PC-9 (cell line): ENCODE measurements at places on chromosomes 2 and 18. TPM values are rescaled to one million over a fixed set of nuclear protein-coding genes. Genes with fewer than 3 reads are reported as not detected.

- H3K36me3 ChIP-seq = no peaks in the 10 kb centered on the region
- H3K4me3 ChIP-seq = no peak overlapping the region
- no peak for DNase-seq
- H3K27me3 ChIP-seq = no peaks in the 10 kb centered on the region
These were observed 185.3 kb upstream of the SIX2 start for GRCh38 chr2:45194596-45194995.

DNA sequence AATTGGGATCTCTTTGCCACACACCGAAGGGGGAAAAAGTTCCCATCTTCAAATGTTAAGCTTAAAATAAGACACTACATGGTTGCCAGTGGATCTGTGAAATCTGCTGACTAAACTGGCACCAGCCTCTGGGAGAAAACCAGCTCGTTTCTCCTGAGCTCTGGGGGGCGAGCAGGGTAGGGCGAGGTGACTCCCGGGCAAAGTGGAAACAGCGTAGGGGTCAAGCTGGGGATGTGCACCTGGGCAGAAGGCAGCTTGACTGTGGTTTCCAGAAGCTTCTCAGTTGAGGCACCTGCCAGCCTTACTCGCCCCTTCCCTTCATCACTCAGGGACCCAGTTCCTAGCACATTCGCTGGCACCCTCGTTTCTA, 62.8 kb downstream of the SFXN5 start:
- no peak overlapping the region for H3K4me3 ChIP-seq
- no peak overlapping the region for H3K27ac ChIP-seq
- H3K36me3 ChIP-seq = no peaks in the 10 kb centered on the region
- H3K4me1 ChIP-seq = no peaks in the 10 kb centered on the region

DNA sequence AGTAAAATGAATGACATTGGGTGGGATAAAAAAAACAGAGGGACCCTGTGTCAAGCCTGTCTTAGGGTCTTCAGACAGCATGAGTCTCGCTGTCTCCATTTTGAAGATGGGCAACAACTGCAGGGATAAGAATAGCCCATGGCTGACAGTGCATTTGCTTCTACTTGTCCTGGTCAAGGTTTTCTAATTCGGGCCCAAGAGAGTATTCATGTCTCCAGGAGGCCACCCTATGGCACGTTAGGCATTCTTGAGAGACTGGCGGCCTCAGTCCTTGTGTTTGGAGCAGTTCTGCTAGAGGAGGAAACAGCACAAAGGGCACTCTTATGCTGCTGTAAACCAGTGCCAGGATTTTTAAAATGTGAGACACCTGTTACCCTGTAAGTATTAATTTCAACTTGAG, 9.5 kb upstream of the MYL1 start:
- no peaks in the 10 kb centered on the region for H3K4me1 ChIP-seq
- H3K27me3 ChIP-seq = no peaks in the 10 kb centered on the region
- H3K36me3 ChIP-seq = no peaks in the 10 kb centered on the region
- H3K27ac ChIP-seq = no peak overlapping the region
- DNase-seq = no peak

ATRAID gene
- 92.8 and 126 TPM in 2 replicates for total RNA-seq

- no peak overlapping the region for H3K4me3 ChIP-seq
- DNase-seq = no peak
- H3K36me3 ChIP-seq = no peaks in the 10 kb centered on the region
- H3K4me1 ChIP-seq = no peaks in the 10 kb centered on the region
These were observed 17.2 kb downstream of the TEX51 start for GRCh38 chr2:126915903-126916302.

GRCh38 chr2:150327564-150328489, 159.6 kb downstream of the RND3 start:
- H3K27ac ChIP-seq = no peak overlapping the region
- no peak overlapping the region for H3K4me3 ChIP-seq
- H3K36me3 ChIP-seq = no peaks in the 10 kb centered on the region
- H3K27me3 ChIP-seq = no peaks in the 10 kb centered on the region
- no peak for DNase-seq

- H3K4me1 ChIP-seq = peaks cover 20% of the 10 kb centered on the region
- no peak overlapping the region for H3K4me3 ChIP-seq
- H3K27ac ChIP-seq = peak overlapping the region; percentile 68
- DNase-seq = peak; percentile 95
These were observed 66.6 kb upstream of the ODC1 start for GRCh38 chr2:10514743-10515142.

GRCh38 chr2:105952131-105952530, 207.4 kb downstream of the NCK2 start:
- no peaks in the 10 kb centered on the region for H3K4me1 ChIP-seq
- H3K27me3 ChIP-seq = peaks cover 34% of the 10 kb centered on the region
- H3K36me3 ChIP-seq = no peaks in the 10 kb centered on the region

PAX8 gene
- total RNA-seq = 5.8 and 6.4 TPM in 2 replicates

WNT10A gene
- total RNA-seq = 1.2 and 2.3 TPM in 2 replicates

MFSD6 gene
- total RNA-seq = 13.3 and 15.6 TPM in 2 replicates

- DNase-seq = no peak
- no peak overlapping the region for H3K4me3 ChIP-seq
- H3K27me3 ChIP-seq = peaks cover 52% of the 10 kb centered on the region
- no peaks in the 10 kb centered on the region for H3K4me1 ChIP-seq
- H3K27ac ChIP-seq = no peak overlapping the region
- no peaks in the 10 kb centered on the region for H3K36me3 ChIP-seq
These were observed 108.7 kb downstream of the TRIM43 start for GRCh38 chr2:95700519-95700918.

HDHD2 gene
- total RNA-seq = 22.8 and 24.4 TPM in 2 replicates

PIK3C3 gene
- total RNA-seq = 19.9 and 31.4 TPM in 2 replicates

DNA sequence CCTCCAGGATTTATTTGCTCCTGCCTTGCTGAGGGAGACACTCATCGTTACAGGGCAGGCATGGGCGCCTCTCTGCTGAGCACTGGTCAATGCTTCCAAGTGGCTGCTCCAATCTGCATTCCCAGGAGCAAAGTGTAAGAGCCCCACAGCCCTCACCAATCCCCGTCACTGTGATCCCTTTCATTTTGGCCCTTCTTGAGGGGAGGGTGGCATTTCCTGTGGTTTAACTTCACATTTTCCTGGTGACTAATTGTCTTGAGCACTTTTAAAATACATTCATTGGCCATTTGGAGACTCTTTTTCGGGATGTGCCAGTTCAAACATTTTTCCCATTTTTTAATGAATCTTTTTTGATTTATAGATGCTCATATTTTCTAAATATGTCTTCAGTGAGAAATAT, 33.0 kb downstream of the TPO start:
- H3K27ac ChIP-seq = no peak overlapping the region
- no peaks in the 10 kb centered on the region for H3K4me1 ChIP-seq
- no peak for DNase-seq
- peaks cover 74% of the 10 kb centered on the region for H3K27me3 ChIP-seq
- H3K36me3 ChIP-seq = no peaks in the 10 kb centered on the region

GRCh38 chr2:47060652-47061170, 94.4 kb downstream of the STPG4 start:
- no peaks in the 10 kb centered on the region for H3K27me3 ChIP-seq
- H3K4me3 ChIP-seq = no peak overlapping the region
- H3K36me3 ChIP-seq = no peaks in the 10 kb centered on the region
- peaks cover 23% of the 10 kb centered on the region for H3K4me1 ChIP-seq
- DNase-seq = no peak

DNA sequence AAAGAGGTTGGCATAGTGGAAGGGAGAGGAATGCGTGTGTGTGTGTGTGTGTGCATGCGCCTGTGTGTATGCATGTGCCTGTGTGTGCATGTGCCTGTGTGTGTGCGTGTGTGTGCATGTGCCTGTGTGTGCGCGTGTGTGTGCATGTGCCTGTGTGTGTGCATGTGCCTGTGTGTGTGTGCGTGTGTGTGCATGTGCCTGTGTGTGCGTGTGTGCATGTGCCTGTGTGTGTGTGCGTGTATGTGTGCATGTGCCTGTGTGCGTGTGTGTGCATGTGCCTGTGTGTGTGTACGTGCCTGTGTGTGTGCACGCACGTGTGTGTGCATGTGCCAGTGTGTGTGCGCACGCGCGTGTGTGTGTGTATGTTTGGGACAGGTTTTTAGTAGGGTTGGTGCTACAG, 205.1 kb downstream of the MEMO1 start:
- no peaks in the 10 kb centered on the region for H3K4me1 ChIP-seq
- DNase-seq = no peak
- no peaks in the 10 kb centered on the region for H3K36me3 ChIP-seq
- H3K4me3 ChIP-seq = no peak overlapping the region
- no peak overlapping the region for H3K27ac ChIP-seq
- no peaks in the 10 kb centered on the region for H3K27me3 ChIP-seq

GRCh38 chr18:495017-495416, 5.5 kb downstream of the COLEC12 start:
- H3K27ac ChIP-seq = no peak overlapping the region
- no peaks in the 10 kb centered on the region for H3K36me3 ChIP-seq
- H3K4me1 ChIP-seq = no peaks in the 10 kb centered on the region

DNA sequence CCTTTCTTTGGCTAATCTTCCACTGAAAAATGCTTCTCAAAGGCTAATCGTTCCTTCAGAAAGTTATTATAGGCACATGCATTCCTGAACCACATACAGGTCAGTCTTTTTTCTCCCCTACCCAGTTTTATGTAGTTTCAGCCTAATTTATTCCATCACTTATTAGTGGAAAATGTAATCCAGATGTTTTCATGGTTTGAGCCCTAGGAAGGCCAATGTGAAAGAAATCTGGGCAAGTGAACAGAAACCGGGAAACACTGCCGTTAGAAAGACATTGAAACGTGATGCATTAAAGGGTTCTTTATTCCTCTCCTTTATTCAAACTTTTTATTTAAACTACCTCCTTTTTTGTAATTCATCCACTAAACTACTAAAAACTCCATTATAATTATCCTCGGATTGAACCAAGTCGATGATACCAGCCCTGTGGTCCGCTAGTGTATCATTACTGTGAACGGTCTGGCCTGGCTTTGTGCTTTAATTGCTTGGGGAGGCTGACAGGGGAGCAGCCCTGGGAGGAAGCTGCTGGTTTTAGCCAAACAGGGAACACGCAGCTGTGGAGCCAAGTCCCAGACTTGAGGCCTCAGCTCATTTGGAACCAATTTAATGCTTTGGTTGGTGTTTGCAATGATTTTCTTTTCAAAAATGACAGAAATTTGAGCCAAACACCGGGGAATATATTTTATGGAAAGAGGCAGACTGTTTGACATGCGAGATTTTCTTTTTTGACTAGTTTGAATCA, 149.2 kb downstream of the ARHGAP28 start:
- DNase-seq = no peak
- no peak overlapping the region for H3K4me3 ChIP-seq
- H3K27me3 ChIP-seq = peaks cover 85% of the 10 kb centered on the region

DNA sequence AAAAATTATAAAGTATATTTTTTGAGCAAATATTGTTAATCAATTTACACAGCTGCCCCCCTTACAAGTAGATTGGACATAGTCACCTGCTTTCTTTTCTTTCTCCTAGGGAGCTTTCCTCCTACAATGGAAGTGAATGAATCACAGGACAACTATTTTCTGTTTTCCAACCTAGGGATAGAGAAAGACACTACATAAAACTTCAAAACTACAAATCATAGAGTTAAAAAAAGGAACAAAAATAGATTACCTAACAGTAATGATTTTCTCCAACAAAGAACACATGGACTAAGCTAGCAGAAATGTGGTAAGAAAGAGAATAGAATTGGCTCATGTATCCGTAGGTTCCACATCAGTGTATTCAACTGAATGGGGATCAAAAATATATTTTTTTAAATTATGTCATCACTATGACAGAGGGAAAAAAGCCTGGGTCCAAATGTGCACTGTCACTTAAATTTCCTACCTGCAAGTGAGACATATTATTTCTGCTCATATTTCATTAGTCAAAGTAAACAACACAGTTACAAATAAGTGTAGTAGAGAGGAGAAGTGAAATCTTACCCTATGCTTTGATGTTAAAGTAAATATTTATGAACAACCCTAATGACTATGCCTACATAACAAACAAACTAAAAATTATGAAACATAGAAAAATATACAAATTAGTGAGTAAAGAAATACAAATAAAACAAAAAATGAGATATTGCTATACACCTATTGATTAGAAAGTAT, 756.7 kb downstream of the SOCS6 start:
- H3K27ac ChIP-seq = peak overlapping the region; percentile 63
- H3K4me1 ChIP-seq = peaks cover 9% of the 10 kb centered on the region; the same call in 1 of the 2 replicates
- H3K36me3 ChIP-seq = no peaks in the 10 kb centered on the region
- no peak overlapping the region for H3K4me3 ChIP-seq

DNA sequence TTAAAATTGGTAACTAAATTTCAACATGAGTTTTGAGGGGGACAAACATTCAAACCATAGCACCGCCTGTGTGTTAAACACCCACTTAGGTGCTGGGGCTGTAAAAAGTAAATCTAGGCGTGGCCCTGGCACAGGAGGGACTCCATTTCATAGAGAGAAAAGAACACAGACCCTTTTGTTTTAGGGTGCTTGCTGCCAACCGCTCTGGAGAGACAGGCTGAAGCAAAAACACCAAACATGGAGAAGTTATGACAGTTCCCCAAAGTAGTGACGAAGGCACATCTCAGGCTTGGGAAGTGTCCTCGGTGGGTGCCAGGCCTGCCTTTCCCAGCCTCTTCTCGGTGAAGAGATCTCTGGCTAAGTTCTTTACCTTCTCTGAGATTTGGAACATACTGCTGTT, 5.1 kb downstream of the ACTG2 start:
- H3K4me3 ChIP-seq = no peak overlapping the region
- no peaks in the 10 kb centered on the region for H3K27me3 ChIP-seq
- H3K27ac ChIP-seq = no peak overlapping the region
- no peaks in the 10 kb centered on the region for H3K4me1 ChIP-seq
- H3K36me3 ChIP-seq = no peaks in the 10 kb centered on the region
- DNase-seq = no peak

CIDEA gene
- not detected in 2 replicates for total RNA-seq

DNA sequence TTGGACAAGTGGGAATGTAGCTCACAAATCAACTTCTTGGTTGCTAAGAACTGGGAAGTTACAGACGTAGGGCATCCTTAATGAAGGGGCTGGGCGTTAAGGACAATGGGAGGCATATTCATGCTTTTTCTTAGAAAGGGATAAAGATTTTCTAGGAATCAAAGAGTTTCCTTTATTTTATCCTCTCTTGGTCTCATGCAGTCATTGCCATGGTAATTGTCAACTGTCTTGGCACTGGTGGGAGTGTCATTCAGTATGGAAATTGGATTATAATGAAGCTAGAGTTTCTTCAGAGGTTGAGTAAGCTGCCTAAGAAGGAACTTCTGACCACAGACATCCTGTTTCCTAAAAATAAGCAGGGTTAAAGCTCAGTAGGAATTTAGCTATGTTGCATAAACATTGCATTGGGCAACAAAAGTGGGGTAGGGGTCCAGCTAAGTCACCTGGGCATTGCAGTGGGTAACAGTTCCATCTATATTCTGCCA, 114.0 kb downstream of the LYPD6B start:
- no peaks in the 10 kb centered on the region for H3K4me1 ChIP-seq
- H3K36me3 ChIP-seq = no peaks in the 10 kb centered on the region
- DNase-seq = no peak
- no peak overlapping the region for H3K27ac ChIP-seq
- H3K4me3 ChIP-seq = no peak overlapping the region
- no peaks in the 10 kb centered on the region for H3K27me3 ChIP-seq

GRCh38 chr2:44994377-44994776, 14.9 kb downstream of the SIX2 start:
- DNase-seq = no peak
- H3K36me3 ChIP-seq = no peaks in the 10 kb centered on the region
- no peak overlapping the region for H3K27ac ChIP-seq
- H3K4me3 ChIP-seq = no peak overlapping the region
